ENCODE measurements at places on chromosomes 7 and 10.

DNA sequence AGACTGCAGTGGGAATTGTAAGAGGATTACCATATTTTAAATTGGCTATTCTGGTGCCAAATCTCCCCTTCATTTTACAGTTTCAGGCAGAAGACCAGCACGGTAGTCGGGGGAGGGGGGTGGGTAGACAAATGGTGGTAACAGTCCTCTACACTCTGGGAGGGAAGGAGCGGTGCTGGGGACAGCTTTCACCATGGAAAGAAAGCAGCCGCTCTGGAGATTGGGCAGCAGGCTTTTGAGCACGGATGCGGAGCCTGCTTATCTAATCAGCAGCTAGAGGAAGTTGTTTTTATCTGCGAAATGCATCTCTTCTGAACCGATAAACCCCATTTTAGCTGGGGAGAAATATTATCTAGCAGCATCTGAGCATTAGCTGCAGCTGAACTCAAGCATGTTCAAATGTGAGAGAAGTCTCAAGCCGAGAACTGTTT, 28.7 kb downstream of the IKZF1 start:
- DNase-seq, result no peak

- DNase-seq, result no peak
These were observed 284.2 kb downstream of the PRPF18 start for GRCh38 chr10:13871011-13871410.

- no peak for DNase-seq
These were observed 53.8 kb downstream of the PARP12 start for GRCh38 chr7:140008755-140009610.

DNA sequence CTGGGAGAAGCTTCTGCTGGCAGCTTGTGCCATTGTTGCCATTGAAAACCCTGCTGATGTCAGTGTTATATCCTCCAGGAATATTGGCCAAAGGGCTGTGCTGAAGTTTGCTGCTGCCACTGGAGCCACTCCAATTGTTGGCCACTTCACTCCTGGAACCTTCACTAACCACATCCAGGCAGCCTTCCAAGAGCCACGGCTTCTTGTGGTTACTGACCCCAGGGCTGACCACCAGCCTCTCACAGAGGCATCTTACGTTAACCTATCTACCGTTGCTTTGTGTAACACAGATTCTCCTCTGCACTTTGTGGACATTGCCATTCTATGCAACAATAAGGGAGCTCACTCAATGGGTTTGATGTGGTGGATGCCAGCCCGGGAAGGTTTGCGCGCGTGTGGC, 220.7 kb downstream of the ADK start:
- DNase-seq, result no peak

DNA sequence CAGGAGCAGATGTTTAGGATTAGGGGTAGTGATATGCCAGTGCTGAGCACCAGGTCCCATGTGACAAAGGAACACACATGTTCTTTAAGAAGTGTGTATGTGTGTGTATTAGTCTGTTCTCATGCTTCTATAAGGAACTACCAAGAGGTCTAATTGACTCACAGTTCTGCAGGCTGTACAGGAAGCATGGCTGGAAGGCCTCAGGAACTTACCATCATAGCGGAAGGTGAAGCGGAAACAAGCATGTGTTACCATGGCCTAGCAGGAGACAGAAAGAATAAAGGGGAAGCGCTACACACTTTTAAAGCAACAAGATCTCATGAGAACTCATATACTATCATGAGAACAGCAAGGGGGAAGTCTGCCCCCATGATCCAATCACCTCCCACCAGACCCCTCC, 22.8 kb upstream of the PDZD8 start:
- no peak for DNase-seq

- DNase-seq, result no peak
These were observed 438.0 kb upstream of the MGMT start for GRCh38 chr10:129029051-129029450.

DNA sequence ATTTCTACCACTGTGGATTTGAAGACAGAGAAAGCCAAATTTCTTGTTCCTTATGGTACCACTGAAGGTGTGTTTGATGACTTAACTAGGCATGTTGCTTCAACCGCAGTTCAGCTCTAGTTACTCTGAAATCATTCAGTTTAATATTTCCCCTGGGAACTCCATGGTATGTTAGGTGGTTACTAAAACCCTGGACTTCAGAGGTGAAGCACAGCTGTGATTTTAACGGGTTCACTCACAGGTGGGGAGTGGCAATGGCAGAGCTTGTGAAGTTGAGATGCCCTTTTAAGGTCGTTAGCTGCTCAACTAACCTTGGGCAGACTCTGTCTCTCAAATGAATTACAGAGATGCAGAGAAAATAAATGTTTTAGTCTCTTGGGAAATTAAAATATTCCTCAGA, 163.6 kb upstream of the PHYHIPL start:
- DNase-seq, result no peak

DNA sequence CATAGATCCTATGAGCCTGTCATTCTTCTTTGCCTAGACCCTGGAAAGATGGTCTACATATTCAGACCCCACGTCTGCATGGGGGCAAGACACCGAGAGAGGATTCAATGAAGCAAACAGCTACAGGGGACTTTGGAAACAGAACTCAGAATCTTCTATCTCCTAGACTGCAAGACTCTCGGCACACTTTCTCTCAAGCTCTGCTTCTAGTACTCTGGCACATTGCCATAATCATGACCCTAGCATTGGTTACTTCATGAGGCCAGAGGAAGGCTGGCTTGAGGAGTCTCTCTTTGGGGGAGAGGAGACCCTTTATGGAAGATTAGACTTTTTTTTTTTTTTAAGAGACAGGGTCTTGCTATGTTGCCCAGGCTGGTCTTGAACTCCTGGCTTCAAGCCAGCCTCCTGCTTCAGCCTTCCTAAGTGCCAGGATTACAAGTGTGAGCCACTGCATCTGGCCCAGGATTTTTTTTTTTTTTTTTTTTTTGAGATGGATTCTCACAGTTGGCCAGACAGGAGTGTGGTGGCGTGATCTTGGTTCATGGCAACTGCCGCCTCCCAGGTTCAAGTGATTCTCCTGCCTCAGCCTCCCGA, 20.7 kb downstream of the CCDC3 start:
- DNase-seq, result no peak

DNA sequence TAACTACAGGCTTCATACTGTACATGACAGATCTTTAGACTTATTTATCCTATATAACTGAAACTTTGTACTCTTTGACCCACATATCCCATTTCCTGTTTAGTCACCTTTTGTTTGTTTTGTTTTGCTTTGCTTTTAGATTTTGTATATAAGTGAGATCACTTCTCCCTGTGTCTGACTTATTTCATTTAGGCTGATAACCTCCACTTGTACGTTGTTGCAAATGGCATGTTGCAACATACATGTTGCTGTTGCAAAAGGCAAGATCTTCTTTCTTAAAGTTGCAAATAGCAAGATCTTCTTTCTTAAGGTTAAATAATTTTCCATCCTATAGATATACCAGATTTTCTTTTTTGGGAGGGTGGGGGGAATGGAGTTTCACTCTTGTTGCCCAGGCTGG, 341.5 kb downstream of the OTUD1 start:
- DNase-seq, result no peak
